ENCODE measurements at places on chromosomes 11 and 22.
A peak's percentile ranks its signal among the peaks of the same experiment; 100 is the strongest.

GRCh38 chr11:1198561-1199240, 24.2 kb upstream of the MUC5B start:
- DNase-seq: peak; percentile 25

GRCh38 chr22:22070371-22070824, 87.8 kb upstream of the TOP3B start:
- no peak for DNase-seq

- peak; percentile 85 for DNase-seq
These were observed 8.2 kb upstream of the TBC1D22A start for GRCh38 chr22:46754110-46754799.

DNA sequence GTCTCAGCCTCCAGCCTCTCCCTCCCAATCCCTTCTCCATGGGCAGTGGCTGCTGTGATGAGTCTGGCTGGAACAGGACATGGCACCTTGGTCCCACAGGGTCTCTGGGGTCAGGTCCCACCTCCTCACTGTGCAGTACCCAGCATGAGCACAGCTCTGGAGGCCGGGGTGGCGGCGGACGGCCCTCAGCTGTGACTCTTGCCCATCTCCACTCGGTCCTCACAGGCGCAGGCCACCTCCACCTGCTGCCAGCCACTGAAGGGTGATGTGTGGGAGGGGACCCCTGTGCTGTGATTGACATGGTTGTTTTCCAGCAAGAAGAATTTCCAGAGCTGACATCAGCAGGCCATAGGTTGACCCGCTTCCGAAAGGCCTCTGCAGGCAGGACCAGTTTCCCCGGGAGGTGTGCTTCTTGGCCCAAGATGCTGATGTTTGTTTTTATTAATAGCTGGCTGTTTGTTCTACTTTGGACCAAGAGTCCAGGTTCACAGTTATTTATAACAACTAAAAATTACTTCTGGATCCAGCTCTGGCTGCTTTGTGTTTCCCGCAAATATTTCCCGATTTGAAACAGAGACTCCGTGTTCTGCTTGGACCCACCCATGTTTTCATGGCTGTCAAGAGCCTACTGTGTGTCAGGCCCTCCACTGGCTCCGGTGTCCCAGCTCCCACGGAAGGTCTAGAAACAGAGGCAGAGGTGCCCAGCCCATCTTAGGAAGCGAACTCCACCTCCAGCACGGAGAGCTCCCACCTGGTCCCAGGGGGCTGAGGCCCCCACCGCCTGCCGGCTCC, 45.7 kb downstream of the SCUBE1 start:
- DNase-seq: no peak
